ENCODE measurements at places on chromosomes 2 and 18.
A peak's percentile ranks its signal among the peaks of the same experiment; 100 is the strongest.

DNA sequence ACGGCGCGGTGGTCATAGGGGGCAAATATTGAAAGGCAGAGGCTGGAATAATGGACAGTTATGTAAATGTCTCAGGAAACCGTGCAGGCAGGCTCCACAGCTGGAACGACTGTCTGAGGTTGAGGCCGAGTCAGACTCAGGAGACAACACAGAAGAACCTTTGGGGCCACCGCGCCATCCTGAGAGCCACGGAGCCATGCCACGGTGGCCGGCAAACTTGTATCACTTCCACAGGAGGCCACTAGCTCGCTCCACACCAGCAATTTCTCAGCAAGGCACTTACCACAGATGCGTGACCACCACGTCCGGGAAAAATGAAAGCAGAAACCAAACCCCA, 156.7 kb upstream of the SALL3 start:
- DNase-seq: no peak

DNA sequence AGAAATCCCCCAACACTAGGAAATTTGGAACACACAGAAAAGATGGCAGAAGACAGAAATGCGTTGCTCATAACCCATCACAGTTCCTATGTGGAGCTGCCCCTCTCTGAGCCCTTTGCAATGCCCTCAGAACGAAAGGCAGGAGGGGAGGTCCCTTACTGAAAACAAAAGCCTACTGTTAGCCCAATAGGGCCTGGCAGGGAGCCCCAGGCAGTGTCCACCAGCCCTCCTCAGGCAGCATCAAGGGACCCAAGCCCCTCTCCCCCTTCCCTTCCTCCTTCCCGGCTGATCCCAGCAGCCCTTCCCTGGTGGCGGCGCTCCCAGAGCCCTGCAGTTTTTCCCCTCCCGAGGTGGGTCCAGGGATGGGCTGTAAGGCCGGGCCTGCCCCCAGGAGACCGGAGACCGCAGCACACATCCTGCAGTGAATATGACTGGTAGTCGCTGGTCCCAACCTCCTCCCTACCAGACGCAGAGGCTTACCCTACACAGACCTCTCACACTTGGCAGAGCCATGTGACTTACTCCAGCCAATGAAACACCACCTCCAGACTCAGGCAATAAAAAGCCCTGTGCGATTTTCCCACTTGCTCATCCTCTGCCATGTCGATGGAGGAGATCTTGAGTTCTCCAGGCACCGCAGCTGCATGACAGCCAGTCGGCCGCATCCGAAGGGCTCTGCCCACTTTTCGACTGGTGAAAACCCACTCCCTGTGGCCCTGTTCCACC, 19.4 kb upstream of the DUSP2 start:
- no peak for DNase-seq

DNA sequence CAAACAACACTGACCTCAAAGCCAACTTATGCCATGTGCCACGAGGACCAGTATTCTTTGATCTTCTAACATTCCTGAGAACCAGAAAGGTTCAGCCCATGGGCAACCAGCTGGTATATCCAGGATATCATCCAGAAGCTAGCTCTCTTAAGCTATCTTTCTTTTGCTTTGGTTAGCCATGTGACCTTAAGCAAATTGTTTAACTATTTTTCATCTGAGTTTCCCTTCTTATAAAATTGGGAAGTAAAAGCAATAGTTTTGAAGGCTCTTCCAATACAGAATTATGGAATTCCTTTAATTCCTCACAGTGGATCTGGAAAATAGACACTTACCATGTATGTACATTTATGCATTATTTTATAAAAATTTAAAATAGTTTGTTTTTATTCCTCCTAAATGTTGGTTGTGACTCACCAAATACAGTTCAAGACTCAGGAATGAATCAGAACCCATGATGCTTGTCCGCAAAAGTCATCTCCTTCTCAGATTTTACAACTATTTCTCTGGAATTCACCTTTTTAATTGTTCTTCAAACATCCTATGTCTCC, 435.7 kb downstream of the ZEB2 start:
- no peak for DNase-seq

GRCh38 chr18:74529378-74529777, 4.9 kb upstream of the CNDP1 start:
- no peak for DNase-seq

- no peak for DNase-seq
These were observed 52.0 kb downstream of the ARL4C start for GRCh38 chr2:234444893-234445292.

DNA sequence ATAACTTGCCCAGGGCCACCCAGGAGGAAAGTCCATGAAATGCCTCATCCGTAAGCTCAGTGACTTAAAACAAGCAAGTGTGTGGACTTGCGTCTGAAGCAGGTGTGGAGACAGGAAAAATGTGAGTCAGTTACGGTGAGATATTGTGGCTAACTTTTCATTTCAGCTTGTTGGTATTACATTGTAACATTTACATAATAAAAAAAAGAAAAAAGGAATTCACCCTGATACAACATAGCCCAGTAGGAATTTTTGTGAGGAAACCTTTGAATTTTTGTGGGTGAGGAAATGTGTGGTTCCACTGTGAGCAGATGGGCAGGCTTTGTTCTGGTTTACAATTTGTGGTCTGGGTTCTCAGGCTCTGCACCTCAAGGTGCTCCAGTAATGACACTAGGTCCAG, 33.7 kb upstream of the LYPD6B start:
- DNase-seq: no peak

DNA sequence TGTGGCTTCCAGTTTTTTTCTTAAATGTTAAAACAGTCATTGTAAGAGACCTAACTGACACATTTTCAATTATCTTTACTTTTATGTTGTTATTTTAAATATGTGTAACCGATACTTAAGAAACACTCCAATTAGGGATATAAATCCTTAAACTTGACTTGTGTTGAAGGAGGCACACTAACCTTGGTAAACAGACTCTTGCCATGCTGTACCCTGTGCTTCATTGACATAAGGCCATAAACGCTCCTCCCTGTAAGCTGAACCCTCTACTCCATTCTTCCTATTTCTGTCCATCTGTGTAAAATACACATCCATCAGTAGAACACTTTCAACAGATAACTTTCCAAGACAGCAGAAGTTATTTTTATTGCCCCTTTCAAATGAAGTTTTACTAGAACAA, 780.5 kb upstream of the FAM98A start:
- DNase-seq: no peak

DNA sequence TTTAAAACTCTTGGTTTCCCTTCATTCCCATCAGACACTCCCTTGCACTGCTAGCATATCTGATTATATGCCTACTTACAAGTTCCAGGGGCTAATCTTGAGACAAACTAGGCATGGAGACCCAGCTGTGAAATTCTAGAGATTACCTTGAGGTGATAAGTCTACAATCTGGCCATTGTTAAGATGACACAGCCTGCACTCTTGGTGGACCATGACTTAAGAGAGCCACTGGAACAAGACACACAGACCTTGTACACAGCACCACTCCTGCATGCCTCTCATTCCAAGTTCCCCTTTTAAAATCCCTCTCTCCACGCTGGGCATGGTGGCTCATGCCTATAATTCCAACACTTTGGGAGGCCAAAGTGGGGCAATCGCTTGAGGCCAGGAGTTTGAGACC, 387.2 kb upstream of the DCC start:
- no peak for DNase-seq

GRCh38 chr2:208153156-208153555, 7.2 kb upstream of the CRYGB start:
- no peak for DNase-seq

DNA sequence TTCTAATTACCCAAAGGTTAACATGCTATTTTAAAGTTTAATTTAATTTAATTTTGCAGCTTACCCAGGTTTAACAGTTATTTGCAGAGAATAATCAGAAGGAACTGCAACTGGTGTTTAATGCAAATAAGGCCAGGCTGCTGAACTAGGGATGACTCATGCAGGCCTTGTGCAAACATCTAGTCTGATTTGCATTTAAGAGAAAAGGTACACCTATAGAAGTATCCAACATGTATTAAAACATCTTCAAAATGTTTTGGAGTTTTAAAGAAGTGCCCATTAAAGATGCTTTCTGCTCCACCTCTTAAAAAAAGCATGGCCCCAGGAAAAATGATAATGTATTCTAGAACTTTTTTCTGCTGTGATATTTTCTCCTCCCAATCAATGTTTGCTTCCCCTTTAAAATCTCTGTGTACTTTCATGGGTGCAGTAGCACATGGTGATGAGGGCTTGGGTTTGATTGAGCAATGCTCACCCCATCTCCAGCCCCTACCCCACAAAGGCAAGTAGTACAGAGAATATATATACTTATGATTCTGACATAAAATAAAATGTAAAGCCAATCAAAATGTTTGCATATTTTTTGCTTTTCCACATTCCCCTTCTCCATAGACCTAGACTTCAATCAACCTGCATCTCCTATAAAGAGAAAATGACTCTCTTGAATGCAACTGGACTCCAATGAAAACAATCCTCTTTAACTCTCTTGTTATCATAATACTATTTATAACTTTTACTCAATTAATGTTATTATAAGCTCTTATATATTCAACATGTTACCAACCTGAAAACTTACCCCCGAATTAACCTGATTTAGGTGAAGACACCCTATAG, 54.1 kb downstream of the ATP8B1 start:
- DNase-seq: peak; percentile 29

DNA sequence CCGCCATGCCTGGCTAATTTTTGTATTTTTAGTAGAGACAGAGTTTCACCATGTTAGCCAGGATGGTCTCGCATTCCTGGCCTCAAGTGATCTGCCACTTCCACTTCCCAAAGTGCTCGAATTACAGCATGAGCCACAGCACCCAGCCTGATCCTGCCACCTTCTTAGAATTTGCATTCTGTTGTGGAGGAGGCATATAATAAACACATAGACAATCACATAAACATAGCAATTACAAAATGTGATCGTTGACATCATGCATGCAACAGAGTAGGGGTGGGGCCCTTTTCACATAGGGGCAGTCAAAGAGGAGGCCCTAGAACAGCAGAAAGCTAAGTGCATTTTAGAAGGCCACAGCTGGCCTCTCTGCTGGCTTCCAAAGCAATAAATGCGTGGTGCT, 39.9 kb upstream of the TSPYL6 start:
- no peak for DNase-seq
